ENCODE measurements at places on chromosomes 4 and X. TPM values are rescaled to one million over a fixed set of nuclear protein-coding genes. Genes with fewer than 3 reads are reported as not detected.

Gene TMEM150C
- total RNA-seq: not detected

Gene CSAG2
- total RNA-seq: not detected

Gene KLB
- total RNA-seq: not detected

Gene ASB12
- not detected for total RNA-seq

Gene COL4A5
- total RNA-seq: not detected

Gene DIPK2B
- not detected for total RNA-seq

DNA sequence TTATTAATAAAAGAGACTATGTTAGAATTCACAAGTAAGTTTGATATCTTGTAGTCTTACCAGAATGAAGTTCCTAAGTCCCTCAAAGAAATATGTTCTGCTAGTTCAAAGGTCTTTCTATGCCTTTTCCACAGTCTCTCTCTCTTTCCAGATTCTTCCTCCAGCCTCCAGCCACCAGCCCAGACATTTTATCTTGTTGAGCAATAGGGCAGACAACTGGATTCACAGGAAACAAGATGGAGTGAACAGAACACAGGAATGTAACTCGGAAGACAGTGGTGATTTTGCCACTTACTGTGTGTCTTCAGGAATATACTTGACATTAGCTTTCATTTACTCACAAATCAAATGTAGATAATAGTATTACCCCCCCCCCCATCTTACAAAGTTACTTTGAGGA lies 17.1 kb upstream of the CPEB2 start:
- H3K4me3 ChIP-seq: no peak overlapping the region
- no peaks in the 10 kb centered on the region for H3K36me3 ChIP-seq
- no peak overlapping the region for H3K27ac ChIP-seq
- no peaks in the 10 kb centered on the region for H3K4me1 ChIP-seq
- H3K27me3 ChIP-seq: no peaks in the 10 kb centered on the region

DNA sequence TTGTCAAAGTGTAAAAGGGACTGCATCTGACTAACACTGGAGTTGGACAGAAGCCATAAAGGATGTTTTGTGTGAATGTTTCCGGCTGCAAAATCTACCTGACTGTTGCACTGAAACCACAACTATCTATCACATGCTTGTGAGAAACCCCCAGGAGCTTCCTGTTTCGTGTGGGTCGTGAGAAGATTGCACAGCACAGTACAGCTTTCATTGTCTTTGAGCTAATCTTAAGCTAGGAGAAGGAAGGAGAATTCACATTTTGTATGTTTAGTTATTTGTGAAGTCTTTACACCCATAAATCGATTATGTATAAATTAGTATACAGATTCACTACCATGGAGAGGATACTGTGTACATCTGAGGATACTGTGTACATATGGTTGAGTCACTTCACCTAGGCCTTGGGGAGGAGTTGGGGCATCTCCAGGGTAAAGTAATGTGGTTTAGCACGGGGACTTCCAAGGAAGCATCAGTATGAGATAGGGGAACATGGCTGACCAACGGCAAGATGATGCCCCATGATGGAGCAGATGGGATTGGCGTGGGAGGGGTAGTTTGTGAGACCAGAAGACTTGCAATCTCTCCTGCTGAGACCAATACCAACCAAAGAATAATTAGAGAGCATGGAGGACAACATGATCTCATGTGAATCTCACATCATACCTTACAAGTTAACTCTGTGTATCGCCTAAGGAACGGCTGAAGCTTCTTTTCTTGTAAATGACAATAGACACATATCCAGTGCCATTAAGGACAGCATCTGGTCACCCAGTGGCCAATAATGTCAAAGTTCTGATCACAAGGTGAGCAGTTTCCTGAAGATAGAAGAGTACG lies 43.1 kb upstream of the FAM9C start:
- peak overlapping the region; percentile 70 for H3K4me3 ChIP-seq
- H3K27ac ChIP-seq: peak overlapping the region; percentile 88
- H3K4me1 ChIP-seq: peaks cover 79% of the 10 kb centered on the region
- no peaks in the 10 kb centered on the region for H3K36me3 ChIP-seq
- DNase-seq: peak; percentile 90

- DNase-seq: no peak
- H3K4me3 ChIP-seq: no peak overlapping the region
- H3K27ac ChIP-seq: no peak overlapping the region
- H3K4me1 ChIP-seq: no peaks in the 10 kb centered on the region
Measured at GRCh38 chr4:13461191-13461905, 22.8 kb downstream of the RAB28 start.

GRCh38 chr4:181608181-181608580 lies 635.0 kb upstream of the TENM3 start:
- H3K27me3 ChIP-seq: no peaks in the 10 kb centered on the region
- H3K4me3 ChIP-seq: no peak overlapping the region
- H3K4me1 ChIP-seq: no peaks in the 10 kb centered on the region
- no peak for DNase-seq
- H3K27ac ChIP-seq: no peak overlapping the region

DNA sequence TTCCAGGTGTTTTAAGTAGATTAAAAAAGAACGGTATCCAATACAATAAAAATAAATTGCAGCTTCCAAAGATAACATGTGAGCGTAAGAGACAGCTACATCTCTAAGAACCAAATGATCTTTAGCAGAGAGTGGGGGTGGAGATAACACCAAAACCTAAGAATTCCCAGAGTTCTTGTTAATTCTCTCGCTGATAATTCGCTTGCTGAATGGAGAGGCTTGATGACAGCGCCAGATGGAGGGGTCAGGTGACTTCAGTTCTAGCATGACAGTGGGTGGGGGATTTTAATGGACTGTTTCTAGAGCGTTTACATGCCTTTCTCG lies 2.3 kb downstream of the CLCN4 start:
- H3K36me3 ChIP-seq: no peaks in the 10 kb centered on the region
- no peak overlapping the region for H3K27ac ChIP-seq
- H3K4me3 ChIP-seq: no peak overlapping the region
- no peaks in the 10 kb centered on the region for H3K27me3 ChIP-seq

GRCh38 chr4:93183576-93183975 lies 645.0 kb upstream of the ATOH1 start:
- H3K4me1 ChIP-seq: no peaks in the 10 kb centered on the region
- H3K27me3 ChIP-seq: no peaks in the 10 kb centered on the region
- no peak overlapping the region for H3K4me3 ChIP-seq
- no peak overlapping the region for H3K27ac ChIP-seq
- H3K36me3 ChIP-seq: no peaks in the 10 kb centered on the region
- no peak for DNase-seq

DNA sequence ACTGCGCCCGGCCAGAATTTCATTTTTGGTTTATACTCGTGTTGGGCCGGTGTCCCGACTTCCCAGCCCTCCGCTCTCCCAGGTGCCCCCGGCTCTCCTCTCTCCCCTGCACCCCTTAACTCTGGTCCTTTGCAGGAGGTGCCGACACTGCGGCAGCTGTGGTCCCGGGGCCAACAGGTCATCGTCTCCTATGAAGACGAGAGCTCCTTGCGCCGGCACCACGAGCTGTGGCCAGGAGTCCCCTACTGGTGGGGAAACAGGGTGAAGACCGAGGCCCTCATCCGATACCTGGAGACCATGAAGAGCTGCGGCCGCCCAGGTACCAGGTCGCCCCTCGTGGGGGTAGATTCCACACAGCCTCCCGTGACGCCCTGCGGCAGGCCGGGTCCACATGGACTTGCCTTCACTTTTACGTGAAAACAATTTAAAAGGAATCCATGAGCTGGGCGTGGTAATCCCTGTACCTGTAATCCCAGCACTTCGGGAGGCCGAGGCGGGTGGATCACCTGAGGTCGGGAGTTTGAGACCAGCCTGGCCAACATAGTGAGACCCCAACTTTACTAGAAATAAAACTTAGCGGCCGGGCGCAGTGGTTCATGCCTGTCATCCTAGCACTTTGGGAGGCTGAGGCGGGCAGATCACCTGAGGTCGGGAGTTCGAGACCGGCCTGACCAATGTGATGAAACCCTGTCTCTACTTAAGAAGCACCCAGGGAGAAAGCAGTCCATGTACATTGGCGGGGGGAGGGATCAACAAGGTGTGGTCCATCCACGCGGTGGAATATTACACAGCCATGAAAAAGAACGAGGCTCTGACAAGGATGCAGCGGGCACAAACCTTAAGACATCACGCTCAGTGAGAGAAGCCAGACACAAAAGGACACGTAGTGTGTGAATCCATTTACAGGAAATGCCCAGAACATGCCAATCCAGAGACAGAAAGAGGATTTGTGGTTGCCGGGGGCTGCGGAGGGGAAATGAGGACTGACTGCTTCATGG lies 12.0 kb downstream of the PLCXD1 start:
- no peaks in the 10 kb centered on the region for H3K27me3 ChIP-seq
- no peaks in the 10 kb centered on the region for H3K4me1 ChIP-seq
- peaks cover 12% of the 10 kb centered on the region for H3K36me3 ChIP-seq
- H3K27ac ChIP-seq: no peak overlapping the region

DNA sequence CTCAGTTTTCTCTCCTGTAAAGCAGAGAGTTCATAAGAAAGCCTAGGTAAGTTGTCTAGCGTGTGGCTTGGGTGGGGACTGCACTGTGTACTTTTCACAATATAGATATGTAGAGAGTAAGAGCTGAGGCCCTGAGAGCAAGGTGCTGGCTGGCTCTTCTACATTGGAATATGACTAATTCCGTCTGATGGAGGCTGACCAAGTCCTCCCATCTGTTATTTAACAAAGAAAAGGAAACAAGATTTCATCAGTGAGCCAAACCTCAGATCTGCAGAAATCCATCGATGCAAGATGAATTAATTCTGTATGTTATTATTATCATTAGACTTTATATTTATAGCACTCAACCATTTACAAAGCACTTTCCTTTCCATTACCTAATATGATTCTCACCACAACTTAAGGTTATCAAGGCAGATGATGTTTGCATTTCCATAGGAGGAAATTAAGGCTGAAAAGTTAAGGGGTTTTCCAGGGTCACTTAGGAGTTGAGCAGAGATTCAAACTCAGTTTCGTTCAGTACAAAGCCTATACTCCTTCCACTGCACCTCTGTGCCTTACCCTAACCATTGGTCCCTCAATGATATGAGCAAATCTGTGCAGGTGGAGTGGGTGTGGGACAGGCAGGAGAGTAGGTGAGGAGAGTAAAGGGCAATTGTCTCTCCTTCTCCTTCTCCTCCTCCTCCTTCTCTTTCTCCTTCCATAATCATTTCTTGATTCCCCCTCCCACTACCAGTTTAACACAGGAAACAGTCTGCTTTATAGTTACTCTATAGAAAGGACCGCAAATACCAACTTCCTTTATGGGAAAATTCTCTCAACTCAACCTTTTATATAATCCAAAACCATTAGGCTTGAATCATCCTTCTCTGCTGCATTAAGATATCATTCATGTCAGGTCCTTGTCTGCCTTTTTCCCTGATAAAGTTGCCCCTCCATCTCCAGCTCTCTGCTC lies 27.6 kb upstream of the SRD5A3 start:
- H3K4me3 ChIP-seq: no peak overlapping the region
- H3K27ac ChIP-seq: no peak overlapping the region
- no peaks in the 10 kb centered on the region for H3K36me3 ChIP-seq
- H3K4me1 ChIP-seq: no peaks in the 10 kb centered on the region
- no peaks in the 10 kb centered on the region for H3K27me3 ChIP-seq
- no peak for DNase-seq

DNA sequence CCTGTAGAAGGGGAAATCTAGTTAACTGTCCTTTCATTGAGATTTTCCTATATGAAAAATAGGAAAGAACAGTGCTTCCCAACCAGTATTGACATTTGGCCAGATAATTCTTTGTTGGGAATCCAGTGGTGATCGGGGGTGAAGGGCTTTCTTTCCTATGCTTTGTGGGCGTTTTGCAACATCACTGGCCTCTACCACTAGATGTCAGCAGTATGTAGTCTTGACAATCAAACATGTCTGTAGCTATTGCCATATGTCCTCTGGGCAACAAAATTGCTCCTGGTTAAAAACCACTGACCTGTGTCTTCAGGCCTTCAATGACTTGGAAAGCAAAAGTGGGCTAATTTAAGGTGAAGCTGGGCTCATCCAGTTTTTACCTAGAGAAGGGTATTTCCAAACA lies 658.5 kb downstream of the DACH2 start:
- DNase-seq: no peak
- H3K27ac ChIP-seq: no peak overlapping the region
- H3K27me3 ChIP-seq: no peaks in the 10 kb centered on the region
- H3K36me3 ChIP-seq: no peaks in the 10 kb centered on the region
